ENCODE measurements at places on chromosomes 5 and 9. TPM values are rescaled to one million over a fixed set of nuclear protein-coding genes. Genes with fewer than 3 reads are reported as not detected.

FOXD1 gene
- polyA plus RNA-seq = not detected

PCDHB15 gene
- polyA plus RNA-seq = not detected

NR2F1-AS1 gene
- not detected for polyA plus RNA-seq

SPRY4 gene
- not detected for polyA plus RNA-seq

CCL27 gene
- not detected for polyA plus RNA-seq

CEP78 gene
- 14.7 TPM for polyA plus RNA-seq

PCDHA12 gene
- polyA plus RNA-seq = not detected

PRR7 gene
- polyA plus RNA-seq = 14.6 TPM

PCDHGB2 gene
- polyA plus RNA-seq = 0.06 TPM

ZNF454 gene
- not detected for polyA plus RNA-seq

CLIC3 gene
- 16.9 TPM for polyA plus RNA-seq

KYAT1 gene
- 10.4 TPM for polyA plus RNA-seq

FOXD4 gene
- not detected for polyA plus RNA-seq

NR4A3 gene
- polyA plus RNA-seq = not detected

DNA sequence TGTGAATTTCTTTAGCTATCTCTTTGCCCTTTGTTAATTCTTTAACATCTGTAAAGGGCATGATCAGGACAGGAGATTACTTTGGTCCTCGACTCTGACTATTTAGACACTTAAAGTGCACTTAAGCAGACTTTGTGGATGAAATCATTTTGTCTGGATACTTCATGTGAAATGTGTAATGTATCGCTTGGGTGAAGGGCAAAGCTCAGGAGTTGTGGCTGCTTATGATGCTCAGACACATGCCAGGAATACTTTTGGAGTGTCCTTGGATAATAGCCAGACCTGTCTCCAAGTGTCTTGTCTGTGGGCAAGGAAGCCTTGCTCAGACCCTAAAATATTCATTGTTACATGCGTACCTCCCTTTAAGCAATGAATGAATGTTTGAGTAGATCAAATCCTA, 87.8 kb downstream of the RAI14 start:
- no peak overlapping the region for H3K27ac ChIP-seq
- peaks cover 5% of the 10 kb centered on the region for H3K27me3 ChIP-seq
- no peak for DNase-seq
- peaks cover 6% of the 10 kb centered on the region for H3K4me1 ChIP-seq

DNA sequence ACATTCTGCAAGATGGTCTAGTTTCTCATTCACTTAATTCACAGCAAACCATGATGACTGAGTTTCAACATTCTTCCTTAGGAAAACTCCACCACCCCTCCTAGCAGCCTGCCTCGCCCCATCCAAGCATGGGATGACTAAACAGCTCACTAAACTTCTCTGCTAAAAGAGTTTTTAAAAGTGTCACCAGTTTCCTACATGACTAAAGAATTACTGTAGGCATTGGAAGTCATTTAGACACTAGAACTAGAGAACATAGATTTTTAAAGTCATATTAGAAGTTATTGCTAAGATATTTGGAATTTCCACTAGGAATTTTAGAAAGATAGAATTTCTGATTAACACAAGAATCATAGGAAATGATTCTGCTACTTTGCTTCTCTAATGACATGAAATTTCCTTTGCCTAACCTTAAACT, 5.5 kb upstream of the ESM1 start:
- no peaks in the 10 kb centered on the region for H3K36me3 ChIP-seq
- no peak overlapping the region for H3K27ac ChIP-seq
- H3K27me3 ChIP-seq = no peaks in the 10 kb centered on the region
- H3K4me3 ChIP-seq = no peak overlapping the region
- peaks cover 28% of the 10 kb centered on the region for H3K4me1 ChIP-seq

DNA sequence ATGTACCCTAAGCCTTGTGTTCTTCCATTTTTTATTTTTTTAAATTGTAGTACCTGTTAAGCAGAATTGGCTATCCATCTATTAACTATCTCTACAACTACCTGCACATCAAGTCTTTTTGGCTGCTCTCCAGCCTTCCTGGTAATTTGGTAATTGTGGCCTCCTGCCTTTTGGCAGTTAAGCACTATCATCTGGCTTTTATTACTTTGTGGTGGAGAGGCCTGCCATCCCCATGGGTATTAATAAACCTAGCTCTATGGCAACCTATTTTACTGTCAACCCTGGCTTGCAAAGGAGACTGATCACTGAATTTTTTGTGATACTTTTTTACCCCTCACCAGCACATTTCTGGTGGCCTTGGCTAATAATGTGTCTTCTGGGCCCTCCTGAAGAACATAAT, 20.5 kb downstream of the SELENOP start:
- peaks cover 40% of the 10 kb centered on the region for H3K36me3 ChIP-seq
- no peak overlapping the region for H3K27ac ChIP-seq
- H3K4me1 ChIP-seq = no peaks in the 10 kb centered on the region
- DNase-seq = no peak

DNA sequence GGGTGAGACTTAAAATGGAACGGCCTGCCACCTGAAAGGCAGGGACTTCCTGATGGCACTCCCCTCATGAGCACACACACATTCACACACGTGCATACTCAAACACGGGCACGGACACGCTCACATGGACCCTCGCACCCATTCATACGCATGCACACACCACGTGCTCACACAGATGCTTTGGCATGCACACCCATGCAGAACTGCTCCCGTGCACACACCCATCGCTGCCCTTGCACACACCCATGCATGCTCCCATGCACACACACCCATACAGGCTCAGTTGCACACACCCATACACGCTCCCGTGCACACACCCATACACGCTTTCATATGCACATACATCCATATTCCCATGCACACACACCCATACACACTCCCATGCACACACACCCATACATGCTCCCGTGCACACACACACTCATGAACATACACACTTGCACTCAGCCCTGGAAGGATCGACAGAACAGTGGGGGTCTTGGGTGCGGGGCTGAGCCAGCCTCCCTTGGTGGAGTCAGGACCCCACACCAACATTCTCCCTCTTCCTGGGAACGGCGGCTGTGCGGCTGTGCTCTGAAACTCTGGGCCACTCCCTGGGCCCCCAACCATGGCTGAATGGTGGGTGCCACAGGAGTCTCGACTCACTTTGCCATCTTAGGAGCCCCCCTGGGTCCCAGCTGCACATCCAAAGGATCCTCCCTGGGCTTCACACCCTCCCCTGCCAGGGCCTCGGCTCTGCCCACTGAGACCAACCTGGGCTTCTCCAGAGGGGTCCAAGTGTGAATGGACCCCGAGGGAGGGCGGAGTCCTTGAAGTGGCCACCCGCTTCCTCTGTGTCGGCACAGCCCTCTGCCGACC, 115.2 kb downstream of the RXRA start:
- peak overlapping the region; percentile 15 for H3K27ac ChIP-seq
- no peaks in the 10 kb centered on the region for H3K36me3 ChIP-seq
- DNase-seq = no peak
- peaks cover 21% of the 10 kb centered on the region for H3K4me1 ChIP-seq

DNA sequence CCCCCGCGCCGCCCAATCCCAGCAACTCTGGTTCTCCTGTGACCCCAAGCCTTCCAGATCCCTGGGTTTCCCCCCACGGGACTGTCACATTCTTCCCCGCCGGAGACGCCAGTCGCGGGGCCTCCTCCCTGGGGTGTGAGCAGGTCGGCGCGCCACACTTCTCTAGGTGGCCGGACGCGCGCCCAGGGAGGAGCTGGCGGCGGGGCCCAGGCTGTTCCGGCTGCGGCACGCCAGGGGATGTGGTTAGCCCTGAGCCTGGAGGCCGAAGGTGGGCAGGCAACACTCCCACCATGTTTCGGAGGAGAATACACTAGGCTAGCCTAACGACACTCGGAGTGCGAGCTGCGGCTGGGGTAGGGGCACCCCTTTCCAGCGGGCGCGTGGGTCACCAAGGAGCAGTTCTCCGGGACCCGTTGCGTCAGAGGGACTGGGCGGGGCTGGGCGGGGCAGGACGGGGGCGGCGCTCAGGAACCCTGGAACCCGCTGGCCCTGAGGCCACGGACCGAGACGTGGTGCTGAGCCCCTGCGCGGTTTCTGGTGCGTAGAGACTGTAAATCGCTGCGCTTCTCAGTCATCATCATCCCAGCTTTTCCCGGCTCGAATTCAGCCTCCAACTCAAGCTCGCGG, at the start of gene SLC27A6:
TSS of gene SLC27A6 (plus strand) at position 478 of the 627 bp plus-strand sequence. CDS start 650 bp downstream, outside the sequence.
- H3K4me3 ChIP-seq = no peak within 1 kb of the TSS
- no peak for DNase-seq
- peaks cover 2% of the 10 kb centered on the region for H3K4me1 ChIP-seq
- H3K27me3 ChIP-seq = peaks cover 32% of the 10 kb centered on the region

DNA sequence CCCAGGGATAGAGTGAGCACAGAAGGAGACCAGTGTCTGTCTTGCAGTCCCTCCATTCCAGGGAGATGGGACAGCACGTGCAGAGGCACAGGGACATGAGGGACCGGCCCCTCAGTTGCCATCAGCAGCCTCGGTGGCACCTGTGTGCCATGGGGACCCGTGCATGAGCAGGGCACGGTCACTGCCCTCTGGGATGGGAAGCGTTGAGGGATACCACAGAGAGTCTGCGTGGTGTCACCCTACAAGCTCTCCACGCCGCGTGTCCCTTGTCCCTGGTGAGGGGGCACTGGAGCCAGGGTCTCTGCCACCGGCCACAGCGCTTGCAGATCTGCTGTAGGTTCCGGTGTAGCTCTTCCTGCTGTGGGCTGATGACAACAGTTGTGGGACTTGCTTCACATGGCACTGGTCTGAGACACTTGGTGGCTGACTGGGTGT, 108.1 kb downstream of the CACNA1B start:
- no peaks in the 10 kb centered on the region for H3K36me3 ChIP-seq
- H3K4me1 ChIP-seq = peaks cover 5% of the 10 kb centered on the region
- no peak for DNase-seq
- no peak overlapping the region for H3K27ac ChIP-seq

DNA sequence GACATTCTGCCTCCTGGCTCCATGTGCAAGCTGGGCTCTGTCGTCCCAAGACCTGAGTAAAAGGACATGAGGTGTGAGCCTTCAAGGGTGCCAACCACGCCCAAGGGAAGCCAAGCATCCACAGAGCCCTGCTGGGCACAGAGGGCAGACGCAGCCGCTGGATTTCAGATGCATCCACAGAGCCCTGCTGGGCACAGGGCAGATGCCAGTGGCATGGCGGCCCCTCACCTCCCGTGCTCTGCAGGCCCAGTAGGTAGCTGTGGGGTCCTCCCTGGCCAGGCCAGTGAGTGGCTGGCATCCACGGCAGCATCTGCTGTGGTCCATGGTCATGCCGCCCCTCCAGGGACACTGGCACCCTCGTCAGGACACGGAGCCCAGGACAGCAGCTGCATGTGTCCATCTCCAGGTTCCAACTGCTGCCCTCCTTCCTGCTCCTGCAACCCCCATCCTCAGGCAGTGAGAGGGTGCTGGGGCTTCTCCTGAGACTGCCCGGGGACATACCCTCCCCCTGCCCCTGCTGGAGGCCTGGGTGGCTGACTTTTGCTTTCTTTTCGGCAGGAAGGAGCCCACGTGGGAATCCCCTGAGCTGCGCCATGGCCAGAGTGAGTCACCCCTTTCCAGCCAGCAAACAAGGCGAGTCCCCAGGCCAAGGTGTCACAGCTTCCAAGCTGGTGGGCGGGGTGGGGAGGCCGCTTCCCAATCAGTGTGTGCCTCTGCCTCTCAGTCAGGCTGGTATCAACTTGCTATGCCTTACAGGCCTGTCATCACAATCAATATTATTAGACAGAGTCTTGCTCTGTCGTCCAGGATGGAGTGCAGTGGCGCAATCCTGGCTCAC, 4.0 kb upstream of the TRAF2 start:
- no peaks in the 10 kb centered on the region for H3K27me3 ChIP-seq
- peaks cover 18% of the 10 kb centered on the region for H3K4me1 ChIP-seq
- H3K36me3 ChIP-seq = no peaks in the 10 kb centered on the region
- H3K27ac ChIP-seq = peak overlapping the region; percentile 92
- peak; percentile 62 for DNase-seq

- no peak for DNase-seq
- H3K27me3 ChIP-seq = peaks cover 7% of the 10 kb centered on the region
- no peaks in the 10 kb centered on the region for H3K4me1 ChIP-seq
- no peak overlapping the region for H3K4me3 ChIP-seq
- no peak overlapping the region for H3K27ac ChIP-seq
- H3K36me3 ChIP-seq = no peaks in the 10 kb centered on the region
Observed at GRCh38 chr5:77568082-77568481, 70.4 kb downstream of the OTP start.

- no peak overlapping the region for H3K4me3 ChIP-seq
- no peaks in the 10 kb centered on the region for H3K4me1 ChIP-seq
- DNase-seq = no peak
- no peak overlapping the region for H3K27ac ChIP-seq
- H3K27me3 ChIP-seq = no peaks in the 10 kb centered on the region
Observed at GRCh38 chr5:11584017-11584416, 320.2 kb downstream of the CTNND2 start.

DNA sequence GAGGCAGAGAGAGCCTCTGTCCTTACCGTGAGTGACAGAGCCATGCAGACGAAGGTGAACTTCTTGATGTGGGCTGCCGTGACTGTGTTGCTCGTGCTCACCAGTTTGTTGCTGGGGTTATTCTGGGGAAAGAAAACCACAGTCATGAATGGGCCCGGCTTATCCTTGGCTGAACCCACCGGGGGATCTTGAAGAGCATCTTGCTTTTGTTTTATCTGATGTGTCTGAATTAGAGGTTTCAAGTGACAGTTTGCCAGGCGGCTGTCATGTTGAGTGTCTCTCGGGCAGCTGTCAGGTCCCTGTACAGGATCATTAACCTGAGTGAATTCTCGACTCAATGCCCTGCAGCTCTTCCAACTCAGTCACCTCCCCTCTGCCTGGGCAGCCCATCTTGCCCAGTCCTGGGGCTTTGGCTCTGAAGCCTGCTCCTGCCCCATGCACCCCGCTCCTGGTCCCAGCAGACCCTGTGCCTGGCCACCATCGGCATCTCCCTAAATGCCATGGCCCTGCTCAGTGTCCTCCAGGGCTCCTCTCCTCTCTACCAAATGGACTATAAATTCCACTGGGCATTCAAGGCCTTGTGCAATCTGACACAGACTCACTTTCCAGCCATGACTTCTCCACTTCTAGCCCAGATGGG, 77.4 kb downstream of the OTULIN start:
- H3K27me3 ChIP-seq = no peaks in the 10 kb centered on the region
- H3K4me1 ChIP-seq = peaks cover 17% of the 10 kb centered on the region
- peak; percentile 31 for DNase-seq
- peaks cover 68% of the 10 kb centered on the region for H3K36me3 ChIP-seq
- H3K4me3 ChIP-seq = peak overlapping the region; percentile 49

GRCh38 chr9:37468620-37469019, 3.4 kb upstream of the ZBTB5 start:
- H3K4me3 ChIP-seq = no peak overlapping the region
- no peaks in the 10 kb centered on the region for H3K27me3 ChIP-seq
- DNase-seq = no peak
- H3K27ac ChIP-seq = no peak overlapping the region
- H3K4me1 ChIP-seq = peaks cover 30% of the 10 kb centered on the region
- no peaks in the 10 kb centered on the region for H3K36me3 ChIP-seq

GRCh38 chr9:98790842-98791607, 5.3 kb downstream of the ANKS6 start:
- H3K27ac ChIP-seq = peak overlapping the region; percentile 21
- no peak overlapping the region for H3K4me3 ChIP-seq
- DNase-seq = peak; percentile 41
- H3K36me3 ChIP-seq = no peaks in the 10 kb centered on the region

- H3K4me3 ChIP-seq = no peak overlapping the region
- no peak overlapping the region for H3K27ac ChIP-seq
- peaks cover 51% of the 10 kb centered on the region for H3K27me3 ChIP-seq
- no peak for DNase-seq
- no peaks in the 10 kb centered on the region for H3K4me1 ChIP-seq
Observed at GRCh38 chr5:158026304-158027031, 167.5 kb upstream of the CLINT1 start.

GRCh38 chr5:155833287-155833686, 493.7 kb upstream of the SGCD start:
- H3K27me3 ChIP-seq = peaks cover 4% of the 10 kb centered on the region
- no peak overlapping the region for H3K4me3 ChIP-seq
- H3K4me1 ChIP-seq = no peaks in the 10 kb centered on the region
- no peaks in the 10 kb centered on the region for H3K36me3 ChIP-seq

Measured in naive thymus-derived CD8-positive, alpha-beta T cell (primary cell).